ENCODE measurements at places on chromosomes 12 and 14.

DNA sequence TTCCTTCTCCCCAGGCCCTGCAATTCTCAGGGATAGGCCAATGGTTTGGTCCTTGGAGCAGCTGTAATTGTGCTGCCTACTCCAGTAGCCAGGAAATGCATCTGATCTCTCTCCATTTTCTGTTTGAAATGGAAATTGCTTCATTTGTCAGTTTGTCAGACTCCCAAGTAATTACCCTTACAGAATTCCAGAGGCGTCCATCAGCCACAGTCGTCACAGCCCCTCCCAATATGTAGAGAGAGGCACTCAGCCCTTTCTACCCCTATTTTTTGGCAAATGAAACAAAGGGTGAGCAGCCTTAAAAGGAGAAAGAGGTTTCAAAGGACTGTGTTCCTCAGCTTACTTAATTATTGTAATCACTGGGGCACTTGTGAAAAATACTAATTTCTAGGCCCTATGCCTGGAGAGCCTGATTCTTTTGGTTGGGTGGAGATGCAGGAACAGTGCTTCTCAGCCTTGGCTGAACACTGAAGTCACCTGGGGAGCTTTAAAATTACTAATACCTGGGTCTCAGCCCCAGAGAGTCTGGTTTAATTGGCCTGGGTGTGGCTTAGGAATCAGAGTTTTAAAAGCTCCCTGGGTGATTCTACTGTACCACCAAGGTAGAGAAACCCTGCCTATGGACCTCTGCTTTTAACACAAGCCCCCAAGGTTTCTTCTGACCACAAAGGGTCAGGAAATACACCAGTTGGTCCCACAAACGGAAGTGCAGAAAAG is 190.0 kb downstream of the EMP1 start:
- peak; percentile 45 for DNase-seq

GRCh38 chr12:46244997-46245396 is 23.8 kb downstream of the SLC38A1 start:
- no peak for DNase-seq

DNA sequence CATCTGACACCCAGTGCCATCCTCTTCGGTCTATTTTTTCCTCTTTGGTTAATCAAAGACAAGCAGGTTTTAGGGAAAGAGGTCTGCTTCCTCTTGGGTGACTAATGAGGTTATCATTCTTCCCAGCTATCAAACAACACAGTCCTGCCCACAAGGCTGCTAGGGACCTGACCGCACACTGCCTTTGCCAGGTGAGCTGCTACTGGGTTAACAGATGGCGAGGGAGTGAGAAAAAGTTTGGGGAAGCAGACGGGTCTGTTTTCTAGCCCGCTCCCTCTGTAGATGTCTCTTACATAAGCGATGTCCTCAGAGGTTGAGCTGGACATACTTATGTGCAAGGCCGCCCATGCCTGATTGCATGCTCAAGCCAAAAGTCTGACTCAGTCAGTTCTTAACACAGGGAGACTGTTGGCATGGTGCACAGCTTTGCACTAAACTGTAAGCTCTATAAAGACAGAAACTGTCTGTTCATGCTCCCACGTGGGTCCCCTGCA is 94.1 kb downstream of the SLC15A4 start:
- DNase-seq: no peak

DNA sequence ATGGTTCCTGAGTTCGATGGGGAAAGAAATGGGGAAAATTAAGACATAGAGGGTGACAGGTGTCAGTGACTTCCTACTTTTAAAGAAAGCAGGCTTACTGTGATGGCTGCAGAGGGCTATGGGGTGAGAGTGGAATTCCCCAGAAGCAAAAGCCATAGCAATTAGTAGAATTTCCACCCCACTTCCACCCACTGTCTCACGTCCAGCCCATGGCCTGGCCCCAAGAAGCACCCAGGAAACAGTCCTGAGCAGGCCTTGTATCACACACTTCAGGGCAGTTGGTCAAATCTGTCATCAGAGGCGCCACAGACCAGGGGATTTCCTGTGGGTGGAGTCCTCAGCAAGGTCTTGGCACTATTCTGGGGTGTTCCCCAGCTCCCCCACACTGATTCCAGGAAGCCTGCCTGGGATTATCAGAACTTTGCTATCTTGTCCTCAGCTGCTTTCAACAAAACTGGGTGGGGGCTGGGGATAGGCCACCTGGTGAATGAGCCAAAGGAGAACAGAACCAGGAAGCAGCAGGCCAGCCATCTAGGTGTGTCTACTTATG is 120.1 kb upstream of the CCND2 start:
- DNase-seq: no peak

DNA sequence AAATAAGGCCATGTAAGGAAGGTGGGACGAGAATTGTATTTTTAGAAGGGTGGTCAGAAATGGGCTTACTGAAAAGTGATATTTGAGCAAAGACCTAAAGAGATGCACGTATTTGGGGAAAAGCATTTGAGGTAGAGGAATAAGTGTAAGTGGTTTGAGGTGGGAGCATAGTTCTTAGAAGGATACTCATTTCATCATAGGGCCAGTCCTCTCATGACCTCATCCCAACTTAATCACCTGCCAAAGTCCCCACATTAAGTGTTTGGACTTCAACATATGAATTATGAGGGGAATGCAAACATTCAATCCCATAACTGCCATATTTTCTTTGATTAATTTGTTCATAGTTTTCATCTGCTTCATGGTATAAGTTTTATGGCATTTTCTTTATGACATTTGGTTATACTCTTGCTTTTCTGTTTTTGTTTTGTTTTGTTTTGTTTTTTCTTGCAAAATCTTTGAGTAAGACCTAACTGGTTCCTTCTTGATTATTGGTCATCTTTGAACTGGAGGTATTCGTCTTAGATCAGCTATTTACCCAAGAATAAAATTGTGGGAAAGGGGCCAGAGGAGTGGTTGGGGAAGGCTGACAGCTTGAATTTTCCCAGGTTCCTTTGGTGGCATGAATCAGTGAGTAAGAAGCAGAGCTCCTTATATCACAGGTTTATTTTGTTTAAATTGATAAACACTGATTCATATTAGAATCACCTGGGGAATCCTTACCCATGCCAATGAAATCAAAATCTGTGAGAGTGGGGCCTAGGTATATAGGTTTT is 24.2 kb downstream of the GNPNAT1 start:
- DNase-seq: peak; percentile 93

- DNase-seq: peak; percentile 35
Observed at GRCh38 chr12:26027401-26027800, 68.9 kb downstream of the RASSF8 start.

DNA sequence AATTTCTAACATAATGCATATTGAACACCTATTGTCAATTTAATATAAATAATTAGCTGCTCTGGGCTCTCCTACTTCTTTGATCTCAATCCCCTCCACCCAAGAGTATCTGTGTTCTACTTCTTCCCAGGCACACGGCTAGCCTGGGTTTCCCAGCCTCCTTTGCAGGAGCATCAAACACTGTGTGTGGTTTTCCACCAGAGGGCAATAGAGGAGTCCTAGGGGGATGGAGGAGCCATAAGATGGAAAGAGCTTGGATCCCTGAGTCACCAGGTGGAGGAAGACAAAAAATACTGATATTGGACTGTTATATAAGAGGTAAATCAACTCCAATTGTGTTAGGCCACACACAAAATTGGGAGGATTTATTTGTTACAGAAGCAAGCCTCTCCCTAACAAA is 333.7 kb downstream of the GLT1D1 start:
- peak; percentile 17 for DNase-seq

- no peak for DNase-seq
Observed at GRCh38 chr14:76867516-76868453, 41.6 kb downstream of the LRRC74A start.

- peak; percentile 32 for DNase-seq
Observed at GRCh38 chr14:73888460-73888725, 1.7 kb downstream of the ZNF410 start.

- DNase-seq: no peak
Observed at GRCh38 chr12:57616383-57617101, 5.3 kb downstream of the ARHGEF25 start.

DNA sequence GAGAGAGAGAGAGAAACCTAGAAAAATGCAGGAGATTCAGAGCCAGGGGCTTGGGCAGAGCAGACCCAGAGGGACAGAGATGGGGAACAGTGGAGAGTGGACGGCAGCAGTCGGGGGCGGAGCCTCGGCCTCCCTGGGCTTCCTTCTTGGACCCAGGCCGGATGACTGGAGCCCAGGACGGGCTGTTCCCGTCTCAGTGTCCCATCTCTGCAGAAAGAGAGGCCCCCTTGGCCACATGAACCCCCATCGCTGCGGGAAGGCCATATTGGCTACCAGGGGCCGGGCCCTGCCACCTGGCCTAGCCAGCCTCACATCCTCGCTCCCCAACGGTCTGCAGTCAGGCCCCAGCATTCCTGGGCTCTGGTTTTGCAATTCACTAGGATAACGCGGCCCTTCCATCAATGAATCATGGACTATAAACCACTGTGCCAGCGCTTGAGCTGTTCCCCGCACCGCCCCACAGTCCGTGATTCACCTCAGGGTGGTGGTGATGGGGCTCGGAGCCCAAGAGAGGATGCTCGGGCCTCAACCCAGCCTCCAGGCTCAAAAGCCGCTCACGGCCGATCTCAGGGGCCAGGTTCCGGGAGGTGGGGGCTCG is 116.5 kb downstream of the RFLNA start:
- peak; percentile 98 for DNase-seq
